Upper lobe of right lung (tissue), 1 donor: ENCODE measurements at places on chromosomes 16 and 17. TPM values are rescaled to one million over a fixed set of nuclear protein-coding genes. Genes with fewer than 3 reads are reported as not detected.
A peak's percentile ranks its signal among the peaks of the same experiment; 100 is the strongest.

The ATP2C2 gene
- 48.9 TPM for total RNA-seq

The CCDC154 gene
- 4.1 TPM for total RNA-seq

The SULT1A1 gene
- total RNA-seq, result 55.4 TPM

The KLHL10 gene
- total RNA-seq, result 0.29 TPM

The MYLK3 gene
- total RNA-seq, result 0.43 TPM

The KRTAP9-4 gene
- total RNA-seq, result not detected

The KRTAP4-9 gene
- not detected for total RNA-seq

The CIBAR2 gene
- not detected for total RNA-seq

The SARM1 gene
- total RNA-seq, result 14.4 TPM

DNA sequence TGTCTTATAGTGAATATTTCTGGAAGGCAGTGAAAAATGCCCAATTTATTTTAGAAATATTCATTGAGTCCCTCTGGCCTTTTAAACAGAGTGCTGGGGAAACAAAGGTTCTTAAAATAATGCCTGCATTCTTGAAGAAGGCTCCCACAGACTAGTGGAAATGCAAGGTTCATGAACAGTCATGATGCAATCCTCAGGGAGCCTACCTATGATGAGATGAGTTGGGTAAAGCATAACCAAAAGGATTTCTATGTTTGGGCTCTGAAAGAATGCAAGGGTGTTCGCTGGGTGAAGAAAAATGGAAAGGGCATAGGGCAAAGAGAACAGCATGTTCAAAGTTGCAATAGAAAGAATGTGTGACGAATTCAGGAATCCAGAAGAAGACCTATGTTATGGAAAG, 214.5 kb upstream of the MAF start:
- H3K4me1 ChIP-seq, result no peaks in the 10 kb centered on the region
- no peak overlapping the region for H3K4me3 ChIP-seq
- no peak overlapping the region for H3K27ac ChIP-seq

DNA sequence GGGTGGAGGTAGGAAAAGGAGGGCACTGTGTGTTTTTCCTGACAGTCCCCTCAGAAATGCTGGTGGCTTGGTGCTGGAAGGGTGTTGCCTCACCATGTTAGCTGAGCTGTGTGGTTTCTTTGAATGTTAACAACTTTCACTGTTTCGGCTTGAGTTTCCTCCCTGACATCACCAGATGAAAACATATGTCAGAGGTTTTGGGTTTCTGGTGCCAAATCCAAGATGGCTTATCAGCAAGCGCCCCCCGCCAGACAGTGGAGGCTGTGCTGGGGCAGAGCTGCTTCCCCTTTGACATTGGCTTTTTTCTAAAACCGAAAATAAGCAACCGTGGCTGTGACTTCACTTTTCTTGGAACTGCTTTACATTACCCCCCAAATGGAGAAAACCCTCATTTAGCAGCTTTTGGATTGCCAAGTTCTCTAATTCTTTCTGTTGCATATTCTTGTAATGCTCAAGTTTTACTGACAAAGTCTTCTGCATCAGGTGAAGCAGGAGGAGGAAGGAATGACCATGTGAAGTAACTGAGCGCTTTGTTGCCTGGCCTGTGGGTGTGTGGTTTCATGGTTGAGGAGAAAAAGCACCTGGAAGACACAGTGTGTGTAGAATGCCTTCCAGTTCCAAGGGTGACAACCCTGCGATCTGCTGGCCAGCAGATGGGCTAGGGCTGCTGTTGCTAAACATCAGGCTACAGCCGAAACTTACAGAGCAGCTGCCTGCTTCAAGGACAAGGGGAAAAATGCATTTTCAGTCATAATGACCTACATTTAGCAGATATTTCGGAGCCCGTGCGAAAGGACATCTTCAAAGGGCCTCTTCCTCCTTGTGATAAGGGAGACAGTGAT, 9.7 kb downstream of the RMI2 start:
- no peaks in the 10 kb centered on the region for H3K36me3 ChIP-seq
- H3K27ac ChIP-seq, result no peak overlapping the region
- H3K4me1 ChIP-seq, result peaks cover 35% of the 10 kb centered on the region
- H3K27me3 ChIP-seq, result no peaks in the 10 kb centered on the region

DNA sequence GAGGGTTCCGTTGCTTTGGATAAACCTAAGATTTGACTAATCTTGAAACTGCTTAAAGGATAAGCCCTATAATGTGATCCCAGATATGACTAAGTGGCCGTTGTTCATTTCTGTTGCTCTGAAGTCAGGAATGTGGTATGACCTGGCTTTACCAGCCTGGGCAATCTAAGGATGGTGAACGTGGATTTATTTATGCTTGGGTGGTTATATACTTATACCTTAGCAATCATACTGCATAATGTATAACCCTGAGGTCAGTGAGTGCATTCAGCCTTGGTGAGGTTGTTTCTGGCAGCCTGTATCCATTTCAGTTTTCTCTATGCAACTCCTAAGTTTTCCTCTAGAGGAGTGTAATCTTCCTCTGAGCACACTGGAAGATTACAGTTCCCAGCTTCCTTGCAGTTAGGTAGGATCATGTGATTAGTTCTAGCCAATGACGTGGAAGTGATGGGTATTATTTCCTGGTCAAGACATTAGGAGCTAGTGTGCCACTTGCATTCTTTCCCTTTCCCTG, 41.9 kb downstream of the FTO start:
- DNase-seq, result no peak
- H3K27me3 ChIP-seq, result no peaks in the 10 kb centered on the region
- no peak overlapping the region for H3K27ac ChIP-seq
- H3K4me1 ChIP-seq, result peaks cover 7% of the 10 kb centered on the region
- no peaks in the 10 kb centered on the region for H3K36me3 ChIP-seq

DNA sequence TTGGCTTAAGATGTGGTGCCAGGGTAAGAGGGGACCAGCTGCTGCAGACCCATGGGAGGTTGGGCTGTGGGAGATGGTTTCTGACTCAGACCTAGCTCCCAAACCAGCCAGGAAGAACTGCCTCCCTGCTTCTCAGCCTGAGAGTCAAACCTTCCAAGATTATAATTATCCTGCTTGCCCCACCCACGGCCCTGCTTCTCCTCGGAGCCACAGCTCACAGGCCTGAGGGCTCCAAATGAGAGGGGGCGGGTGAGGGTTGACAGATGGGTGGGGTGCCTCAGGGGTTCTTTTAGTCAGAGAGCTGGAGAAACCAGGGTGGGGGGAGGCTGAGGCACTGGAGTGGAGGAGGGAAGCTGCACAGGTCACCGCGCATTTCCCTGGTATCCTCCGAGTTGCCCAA, 28.7 kb upstream of the GRIN2A start:
- no peak overlapping the region for H3K27ac ChIP-seq
- no peak for DNase-seq
- no peaks in the 10 kb centered on the region for H3K36me3 ChIP-seq
- no peaks in the 10 kb centered on the region for H3K27me3 ChIP-seq
- no peaks in the 10 kb centered on the region for H3K4me1 ChIP-seq

DNA sequence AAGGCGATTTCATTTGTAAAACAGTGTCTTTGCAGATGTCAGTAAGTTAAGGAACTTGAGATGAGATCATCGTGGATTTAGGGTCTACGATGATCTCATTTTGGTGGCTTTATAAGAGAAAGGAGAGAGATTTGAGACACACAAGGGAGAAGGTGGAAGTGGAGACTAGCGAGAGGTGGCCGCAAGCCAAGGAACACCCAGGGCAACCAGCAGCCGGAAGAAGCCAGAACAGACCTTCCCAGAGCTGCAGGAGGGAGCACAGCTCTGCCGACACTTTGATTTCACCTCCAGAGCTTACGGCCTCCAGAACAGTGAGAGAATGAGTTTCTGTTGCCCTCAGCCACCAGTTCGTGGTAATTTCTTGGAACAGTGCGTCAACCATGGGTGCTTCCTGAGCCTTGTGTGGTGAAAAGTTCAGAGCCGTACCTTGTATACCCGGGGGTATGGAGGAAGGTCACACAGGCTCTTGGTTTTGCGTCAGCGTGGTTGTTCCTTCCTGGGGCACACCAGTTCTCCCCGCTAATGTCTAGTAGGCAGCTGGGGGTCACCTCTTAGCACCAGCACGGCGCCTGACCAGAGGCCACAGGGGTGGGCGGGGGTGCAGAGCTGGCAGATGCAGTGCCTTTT, 12.9 kb upstream of the SEC14L1 start:
- no peaks in the 10 kb centered on the region for H3K36me3 ChIP-seq
- peak; percentile 77 for DNase-seq
- no peaks in the 10 kb centered on the region for H3K27me3 ChIP-seq
- H3K4me1 ChIP-seq, result peaks cover 31% of the 10 kb centered on the region

DNA sequence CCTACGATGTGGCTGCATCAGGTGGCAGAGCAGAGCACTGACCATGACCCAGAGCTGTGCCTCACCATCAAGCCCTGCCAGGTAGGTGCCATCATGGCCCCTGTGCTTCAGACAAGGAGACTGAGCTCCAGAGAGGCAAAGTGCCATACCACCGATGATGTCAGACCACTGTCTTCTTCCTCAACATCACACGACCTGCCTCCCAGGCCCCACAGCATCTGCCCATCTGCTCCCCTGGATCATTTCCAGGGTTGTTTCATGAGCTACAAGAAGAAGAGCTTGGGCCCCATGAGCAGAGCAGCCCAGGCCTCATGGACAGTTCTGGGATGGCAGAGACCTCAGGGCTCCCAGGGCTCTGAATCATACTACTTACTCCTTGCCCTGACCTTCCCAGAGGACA, 9.9 kb downstream of the XYLT1 start:
- no peak for DNase-seq
- H3K4me1 ChIP-seq, result no peaks in the 10 kb centered on the region

DNA sequence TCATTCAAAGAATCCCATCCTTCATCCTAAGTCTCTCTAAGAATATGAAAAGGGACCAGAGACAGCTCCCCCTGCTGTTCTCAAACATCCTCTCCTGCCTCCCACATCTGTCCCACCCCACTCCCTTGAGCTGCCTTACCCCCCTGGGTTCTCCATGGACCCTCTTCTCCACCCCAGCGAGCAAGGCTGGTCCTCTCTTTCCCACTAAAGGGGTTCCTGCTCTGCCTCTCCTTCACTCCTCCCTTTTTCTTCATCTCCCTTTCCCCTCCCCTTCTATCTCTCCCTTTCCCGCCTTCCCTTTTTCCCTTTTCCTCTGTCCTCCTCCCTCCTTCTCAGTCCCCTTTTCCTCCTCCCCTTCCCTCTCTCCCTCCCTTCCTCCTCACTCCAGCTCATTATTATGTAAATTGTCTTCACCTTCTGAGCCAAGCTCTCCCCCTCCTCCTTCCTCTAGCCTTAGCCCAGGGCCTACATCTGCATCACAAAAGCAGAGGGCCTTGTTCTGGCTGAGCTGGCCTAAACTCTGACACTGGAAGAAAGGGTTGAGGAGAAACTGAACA, 90.0 kb downstream of the GNAO1 start:
- no peaks in the 10 kb centered on the region for H3K4me1 ChIP-seq
- no peaks in the 10 kb centered on the region for H3K27me3 ChIP-seq
- H3K27ac ChIP-seq, result no peak overlapping the region
- DNase-seq, result no peak
- H3K4me3 ChIP-seq, result no peak overlapping the region

GRCh38 chr16:70597135-70597835, 49.1 kb upstream of the IL34 start:
- H3K27ac ChIP-seq, result no peak overlapping the region
- H3K4me1 ChIP-seq, result peaks cover 10% of the 10 kb centered on the region
- DNase-seq, result no peak
- no peaks in the 10 kb centered on the region for H3K36me3 ChIP-seq

GRCh38 chr16:29148867-29149272, 164.0 kb downstream of the LAT start:
- peaks cover 4% of the 10 kb centered on the region for H3K4me1 ChIP-seq
- no peak overlapping the region for H3K4me3 ChIP-seq
- no peaks in the 10 kb centered on the region for H3K36me3 ChIP-seq
- peak overlapping the region; percentile 47 for H3K27ac ChIP-seq
- no peaks in the 10 kb centered on the region for H3K27me3 ChIP-seq

- no peak for DNase-seq
- H3K27ac ChIP-seq, result no peak overlapping the region
- H3K4me3 ChIP-seq, result no peak overlapping the region
- no peaks in the 10 kb centered on the region for H3K36me3 ChIP-seq
These were observed 404.8 kb upstream of the HSBP1 start for GRCh38 chr16:83402967-83403366.

DNA sequence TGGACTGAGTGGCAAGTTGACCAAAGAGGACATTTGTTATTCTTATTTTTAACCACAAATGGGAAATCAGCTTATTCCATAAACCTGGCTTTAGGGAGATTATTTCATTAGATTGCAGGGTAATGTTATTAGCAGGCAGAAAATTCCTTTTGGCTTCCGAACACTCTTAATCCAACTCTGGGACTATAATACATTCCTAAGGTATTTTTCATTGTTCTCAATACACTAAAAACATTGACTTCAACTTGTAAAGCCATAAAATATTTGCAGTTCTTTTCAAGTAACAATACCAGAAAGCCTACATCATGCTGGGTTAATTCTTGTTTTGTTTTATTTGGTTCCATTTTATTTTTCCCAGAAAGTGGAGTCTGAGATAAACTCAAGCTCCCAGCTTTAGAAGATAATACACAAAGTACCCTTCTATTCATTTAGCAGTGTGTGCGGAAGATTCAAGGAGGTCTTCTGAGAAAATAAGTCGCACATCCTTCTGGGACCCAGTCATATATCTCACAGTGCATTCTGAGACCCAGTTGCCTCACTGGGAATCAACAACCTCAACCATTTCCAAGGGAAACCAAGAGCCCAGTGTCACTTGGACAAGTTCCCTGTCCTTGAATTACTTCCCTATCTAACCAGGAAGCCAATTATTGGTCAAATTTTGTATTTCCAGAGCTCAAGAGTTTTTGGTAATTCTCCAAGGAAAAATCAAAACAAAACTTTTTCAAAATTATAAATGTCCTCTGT, 389.6 kb upstream of the DYNLRB2 start:
- no peaks in the 10 kb centered on the region for H3K36me3 ChIP-seq
- no peak overlapping the region for H3K4me3 ChIP-seq
- H3K4me1 ChIP-seq, result no peaks in the 10 kb centered on the region
- H3K27ac ChIP-seq, result no peak overlapping the region
- no peaks in the 10 kb centered on the region for H3K27me3 ChIP-seq

GRCh38 chr16:87445486-87445885, 47.3 kb downstream of the ZCCHC14 start:
- no peak for DNase-seq
- H3K27me3 ChIP-seq, result no peaks in the 10 kb centered on the region
- no peak overlapping the region for H3K27ac ChIP-seq
- no peaks in the 10 kb centered on the region for H3K4me1 ChIP-seq
- no peak overlapping the region for H3K4me3 ChIP-seq

GRCh38 chr17:57366558-57367351, 110.4 kb downstream of the MSI2 start:
- no peaks in the 10 kb centered on the region for H3K27me3 ChIP-seq
- DNase-seq, result no peak
- H3K4me1 ChIP-seq, result peaks cover 15% of the 10 kb centered on the region
- H3K4me3 ChIP-seq, result no peak overlapping the region
- no peak overlapping the region for H3K27ac ChIP-seq
- no peaks in the 10 kb centered on the region for H3K36me3 ChIP-seq

GRCh38 chr16:3497771-3498170, 2.5 kb upstream of the C16orf90 start:
- H3K27me3 ChIP-seq, result no peaks in the 10 kb centered on the region
- H3K36me3 ChIP-seq, result no peaks in the 10 kb centered on the region
- H3K4me3 ChIP-seq, result no peak overlapping the region
- DNase-seq, result peak; percentile 18
